ENCODE measurements at places on chromosomes 3 and 15.

DNA sequence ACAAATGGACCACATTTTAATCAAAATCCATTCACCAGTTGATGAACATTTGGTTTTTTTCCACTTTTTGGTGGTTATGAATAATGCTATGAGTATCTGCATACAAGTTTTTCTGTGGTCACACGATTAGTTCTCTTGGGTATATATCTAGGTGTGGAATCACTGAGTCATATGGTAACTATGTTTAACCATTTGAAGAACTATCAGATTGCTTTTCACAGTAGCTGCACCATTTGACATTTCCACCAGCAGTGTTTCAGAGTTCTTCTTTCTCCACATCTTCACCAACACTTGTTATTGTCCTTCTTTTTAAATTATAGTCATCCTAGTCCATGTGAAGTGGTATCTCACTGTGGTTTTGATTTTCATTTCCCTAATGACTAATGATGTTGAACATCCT lies 33.3 kb upstream of the ATG7 start:
- no peak for DNase-seq

GRCh38 chr3:35639254-35640186 lies at the start of gene ARPP21:
ARPP21 (plus strand) TSS chr3:35639525; CDS start chr3:35681752, 42,227 bp downstream.
- DNase-seq = peak; percentile 66

- DNase-seq = no peak
Observed at GRCh38 chr15:93825682-93826081, 405.7 kb upstream of the MCTP2 start.

DNA sequence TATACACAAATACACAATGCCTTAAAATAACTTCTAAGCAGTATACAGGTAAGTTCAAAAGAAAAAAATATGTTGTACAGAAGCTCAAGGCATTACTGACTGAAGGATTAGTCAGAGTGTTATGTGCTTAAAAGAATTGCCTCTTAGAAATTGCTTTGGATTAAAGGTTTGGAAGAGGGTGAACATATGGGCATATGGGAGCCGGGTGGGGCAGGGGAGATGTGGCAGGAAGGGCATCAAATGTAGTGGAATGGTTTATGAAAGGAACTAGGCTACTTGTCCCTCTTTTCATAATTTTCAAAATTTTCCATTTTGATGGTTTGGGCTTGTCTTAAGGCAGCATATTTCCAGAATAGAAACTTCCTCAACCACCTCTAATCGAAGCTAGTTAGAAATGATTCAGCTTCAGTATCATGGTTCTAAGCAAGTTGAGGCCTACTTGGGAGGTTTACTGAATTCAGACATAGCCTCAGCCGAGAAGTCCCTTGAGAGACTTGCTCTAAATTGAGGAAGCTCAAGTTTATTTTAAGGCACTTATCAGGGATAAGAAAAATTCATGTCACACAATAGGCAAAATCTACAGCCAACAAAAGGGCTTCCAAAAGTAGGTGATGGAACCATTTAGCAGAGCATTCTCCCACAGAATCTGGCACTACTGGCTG lies 10.1 kb upstream of the GOLGB1 start:
- DNase-seq = no peak

DNA sequence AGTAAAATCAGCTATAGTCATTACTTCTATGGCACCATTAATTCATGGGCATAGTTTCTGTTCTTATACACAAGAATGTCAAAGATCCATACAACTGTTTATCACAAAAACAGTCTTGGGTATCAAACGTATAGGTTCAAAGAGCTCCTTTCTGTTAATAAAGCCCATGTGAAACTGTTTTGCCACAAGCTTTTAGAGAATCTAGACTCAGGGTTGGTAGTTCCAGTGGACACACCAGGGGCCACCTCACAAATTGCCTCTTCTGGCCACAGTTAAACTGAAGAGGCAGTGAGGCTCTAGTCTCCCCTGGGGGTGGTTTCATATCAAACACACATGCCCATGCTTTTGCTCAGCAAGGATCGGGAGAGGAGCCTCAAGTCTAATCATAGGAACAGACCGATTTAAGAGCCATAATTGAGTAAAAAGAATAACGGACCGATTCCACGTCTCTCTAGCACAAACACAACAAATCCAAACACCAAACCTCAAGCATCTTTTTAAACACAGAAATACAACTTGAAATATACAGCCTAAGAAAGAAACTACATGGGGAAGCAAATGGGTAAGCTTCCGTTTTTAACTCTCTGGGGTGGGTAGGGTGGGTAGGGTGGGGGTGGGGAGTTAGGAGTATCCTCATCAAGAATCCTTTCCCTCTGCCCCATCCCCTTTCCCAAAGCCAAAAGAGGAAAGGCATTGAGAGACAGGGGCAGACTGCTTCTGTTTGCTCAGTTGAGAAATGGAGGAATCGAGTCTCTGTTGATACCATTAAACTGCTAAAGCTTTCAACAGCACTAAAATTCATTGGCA lies 443.3 kb downstream of the MAGI1 start:
- no peak for DNase-seq

DNA sequence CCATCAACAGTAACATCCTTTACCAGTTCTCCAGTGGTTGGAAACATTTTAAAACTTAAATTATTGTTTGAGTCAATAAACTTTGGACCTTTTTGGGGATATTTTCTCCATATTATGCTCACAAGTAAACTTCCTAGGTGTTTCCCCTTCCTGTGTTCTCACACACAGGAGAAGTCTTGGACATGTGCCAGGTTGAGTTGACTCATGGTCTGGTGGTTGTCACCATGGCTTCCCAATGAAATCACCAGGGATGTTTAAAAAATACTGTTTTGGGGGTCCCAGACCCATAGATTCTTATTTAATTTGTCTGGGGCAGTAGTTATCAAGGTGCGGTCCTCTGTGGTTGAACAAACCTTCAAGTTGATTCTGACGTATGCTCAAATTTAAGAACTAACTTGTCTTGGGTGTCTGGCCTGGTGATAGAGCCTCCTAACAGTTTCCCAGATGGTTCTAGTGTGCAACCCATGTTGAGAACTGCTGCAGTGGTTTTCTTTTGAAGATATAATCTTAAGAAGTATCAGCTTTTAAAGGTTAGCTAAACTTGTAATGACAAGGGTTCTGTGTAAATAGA lies 291.8 kb downstream of the EDEM1 start:
- DNase-seq = no peak

- no peak for DNase-seq
Observed at GRCh38 chr3:136728918-136729317, 23.3 kb downstream of the STAG1 start.

DNA sequence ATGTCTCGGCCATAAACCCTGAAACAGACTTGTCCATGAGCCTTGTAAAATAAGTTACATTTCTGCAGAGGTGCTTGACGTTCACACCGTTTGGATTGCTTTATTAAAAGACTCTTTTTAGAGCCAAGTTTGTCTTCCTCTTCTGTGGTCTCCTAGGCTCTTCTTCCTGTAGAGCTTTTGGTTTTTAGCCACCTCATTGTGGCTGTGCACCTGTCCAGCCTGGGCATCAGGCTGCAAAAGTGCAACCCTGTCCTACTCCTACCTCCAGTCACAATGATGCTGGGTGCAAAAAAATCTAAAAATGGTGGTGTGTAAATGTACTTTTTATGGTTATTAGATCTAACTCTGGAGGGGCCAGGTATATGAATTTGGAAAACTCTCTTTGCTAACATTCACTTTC lies 2.8 kb upstream of the RIOX2 start:
- DNase-seq = no peak

- DNase-seq = no peak
Observed at GRCh38 chr3:141129049-141129448, 77.9 kb downstream of the SPSB4 start.

DNA sequence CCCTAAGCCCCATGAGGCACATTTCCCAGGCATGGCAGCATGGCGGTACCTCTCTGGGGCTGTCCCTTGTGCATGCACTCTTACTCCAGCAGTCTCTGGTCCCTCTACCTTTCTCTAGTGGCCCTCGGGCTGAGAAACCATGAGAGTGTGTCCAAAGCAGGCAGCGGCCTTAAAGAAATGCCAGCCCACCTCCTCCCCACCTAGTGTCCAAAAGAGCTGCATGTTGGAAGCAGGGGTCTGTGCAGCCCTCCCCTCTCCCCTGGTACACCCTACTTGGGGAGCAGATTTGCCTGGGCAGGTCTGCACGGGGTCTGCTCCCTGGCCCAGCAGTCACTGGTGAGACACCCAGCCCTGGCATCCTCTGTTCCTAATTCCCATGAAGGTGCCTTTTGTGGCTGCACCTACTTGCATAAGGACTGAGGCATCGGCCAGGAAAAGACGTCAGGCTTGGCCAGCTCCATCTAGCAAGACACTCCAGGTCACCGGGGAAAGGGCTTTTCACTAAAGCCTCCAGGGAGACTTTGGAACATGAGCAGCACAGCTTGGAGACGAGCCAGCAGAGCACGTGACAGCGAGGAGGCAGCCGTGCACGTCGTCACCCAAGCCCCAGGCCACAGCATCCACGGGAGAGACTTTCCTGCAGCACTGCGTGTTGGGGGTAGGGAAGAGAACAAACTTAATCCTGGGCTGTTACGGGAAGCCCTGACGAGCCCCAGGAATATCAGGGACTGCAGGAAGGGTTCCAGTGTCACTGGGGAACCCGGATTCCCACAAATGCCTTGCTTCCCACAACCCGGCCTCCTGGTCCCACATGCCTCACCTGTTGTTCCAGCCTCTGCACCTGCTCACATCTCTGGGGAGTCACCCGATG lies 38.8 kb downstream of the TM2D3 start:
- DNase-seq = no peak

GRCh38 chr15:92365906-92366305 lies 27.8 kb upstream of the ST8SIA2 start:
- no peak for DNase-seq

- DNase-seq = no peak
Observed at GRCh38 chr3:186594591-186595113, 18.2 kb upstream of the AHSG start.

- no peak for DNase-seq
Observed at GRCh38 chr3:141979050-141979671, 102.7 kb downstream of the ATP1B3 start.

GRCh38 chr15:101113114-101114005 lies 138.5 kb downstream of the CHSY1 start:
- DNase-seq = no peak

DNA sequence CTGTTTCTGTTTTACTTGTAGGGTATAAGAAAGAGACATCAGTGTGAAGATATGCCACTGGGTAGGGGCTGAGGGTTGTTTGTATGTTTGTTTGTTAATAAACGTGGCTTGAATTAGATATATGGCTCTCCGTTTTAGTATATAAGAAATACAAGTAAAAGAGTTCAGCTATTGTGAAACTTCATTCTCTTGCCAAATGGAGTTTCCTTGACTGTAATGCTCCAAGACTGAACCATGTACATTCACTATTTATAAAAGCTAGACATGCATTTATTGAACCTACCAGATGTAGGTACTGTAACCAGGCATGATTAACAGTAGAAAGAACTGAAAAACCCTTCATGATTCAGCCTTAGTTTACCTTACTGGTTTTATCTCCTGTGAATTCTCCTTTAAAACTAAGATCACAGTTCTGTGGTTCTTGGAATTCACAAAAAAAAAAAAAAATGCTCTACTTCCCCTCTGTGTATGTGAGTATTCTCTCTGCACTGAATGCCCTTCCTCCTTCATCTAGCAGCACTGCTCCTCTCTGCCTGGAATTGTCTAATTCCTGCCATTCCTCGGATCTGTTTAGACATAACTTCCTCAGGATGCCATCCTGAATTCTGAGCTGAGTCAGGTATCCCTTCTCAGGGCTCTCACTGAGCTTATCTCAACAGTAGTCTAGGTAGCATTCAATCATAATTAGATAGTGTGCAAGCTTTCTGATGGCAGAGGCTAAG lies 504.4 kb downstream of the FHIT start:
- no peak for DNase-seq

- DNase-seq = no peak
Observed at GRCh38 chr15:49135911-49136310, 19.5 kb downstream of the COPS2 start.
